ENCODE measurements at places on chromosomes 1 and 21.

DNA sequence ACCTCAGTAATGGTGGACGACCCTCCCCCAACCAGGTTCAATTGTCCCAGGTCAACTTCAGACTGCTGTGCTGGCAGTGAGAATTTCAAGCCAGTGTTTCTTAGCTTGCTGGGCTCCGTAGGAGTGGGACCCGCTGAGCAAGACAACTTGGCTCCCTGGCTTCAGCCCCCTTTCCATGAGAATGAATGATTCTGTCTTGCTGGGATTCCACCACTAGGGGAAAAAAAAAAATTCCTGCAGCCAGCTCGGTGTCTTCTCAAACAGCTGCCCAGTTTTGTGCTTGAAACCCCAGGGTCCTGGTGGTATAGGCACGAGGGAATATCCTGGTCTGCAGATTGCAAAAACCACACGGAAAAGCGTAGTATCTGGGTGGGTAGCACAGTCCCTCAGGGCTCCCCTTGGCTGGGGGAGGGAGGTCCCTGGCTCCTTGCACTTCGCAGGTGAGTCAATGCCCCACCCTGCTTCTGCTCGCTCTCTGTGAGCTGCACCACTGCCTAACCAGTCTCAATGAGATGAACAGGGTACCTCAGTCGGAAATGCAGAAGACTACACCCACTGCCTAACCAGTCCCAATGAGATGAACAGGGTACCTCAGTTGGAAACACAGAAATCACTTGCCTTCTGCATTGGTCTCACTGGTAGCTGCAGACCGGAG lies 41.5 kb downstream of the GBP6 start:
- DNase-seq: no peak

DNA sequence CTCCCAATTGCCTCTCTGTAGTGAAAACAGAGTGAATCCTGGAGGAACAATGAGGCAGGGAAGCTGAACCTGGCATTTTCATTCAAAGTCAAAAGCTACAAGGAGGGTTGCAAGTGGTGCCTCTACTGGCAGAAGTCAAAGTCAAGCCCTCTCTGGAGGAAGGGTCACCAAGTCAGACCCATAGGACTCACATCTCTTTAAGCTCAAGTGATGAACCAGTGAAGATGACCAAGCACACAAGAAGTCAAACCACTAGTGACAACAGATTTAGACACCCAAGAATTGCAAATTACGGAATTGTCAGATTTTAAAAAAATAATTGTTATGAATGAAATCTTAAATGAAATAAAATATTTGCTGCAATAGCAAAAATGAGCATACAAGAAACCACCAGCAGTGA lies 81.1 kb upstream of the ATP1B1 start:
- no peak for DNase-seq

DNA sequence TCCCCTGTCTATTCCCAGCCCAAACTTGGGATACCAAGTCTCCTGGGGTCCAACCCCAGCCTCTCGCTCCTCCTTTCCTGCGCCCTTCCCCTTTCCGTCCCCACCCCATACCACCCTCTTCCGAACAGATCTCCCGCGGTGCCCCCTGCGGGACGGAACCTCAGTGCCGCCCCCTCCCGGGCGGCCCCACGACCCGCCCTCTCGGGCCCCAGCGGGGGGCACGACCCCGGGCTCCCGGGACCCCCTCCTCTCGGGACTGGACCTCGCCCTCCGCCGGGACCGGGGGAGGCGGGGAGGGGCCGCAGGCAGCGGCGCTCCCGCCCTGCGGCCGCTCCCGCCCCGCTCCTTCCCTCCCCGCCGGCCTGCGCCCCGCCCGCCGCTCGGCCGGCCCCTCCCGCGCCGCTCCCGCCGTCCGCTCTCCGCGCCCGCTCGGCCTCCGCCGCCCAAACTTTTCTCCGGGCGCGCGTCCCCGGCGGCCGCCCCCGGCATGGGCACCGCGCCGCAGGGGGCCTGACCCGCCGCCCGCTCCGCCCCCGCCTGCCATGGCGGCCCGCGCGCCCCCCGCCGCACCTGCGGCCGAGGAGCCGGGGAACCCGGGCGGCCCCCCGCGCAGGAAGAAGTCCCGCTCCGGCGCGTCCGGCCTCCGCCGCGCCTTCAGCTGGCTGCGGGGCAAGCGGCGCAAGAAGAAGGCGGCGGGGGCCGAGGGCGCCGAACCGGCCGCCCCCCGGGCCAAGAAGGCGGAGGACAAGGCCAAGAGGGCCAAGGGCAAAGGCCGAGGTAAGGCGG lies 39.0 kb upstream of the SYNC start:
- DNase-seq: peak; percentile 66

DNA sequence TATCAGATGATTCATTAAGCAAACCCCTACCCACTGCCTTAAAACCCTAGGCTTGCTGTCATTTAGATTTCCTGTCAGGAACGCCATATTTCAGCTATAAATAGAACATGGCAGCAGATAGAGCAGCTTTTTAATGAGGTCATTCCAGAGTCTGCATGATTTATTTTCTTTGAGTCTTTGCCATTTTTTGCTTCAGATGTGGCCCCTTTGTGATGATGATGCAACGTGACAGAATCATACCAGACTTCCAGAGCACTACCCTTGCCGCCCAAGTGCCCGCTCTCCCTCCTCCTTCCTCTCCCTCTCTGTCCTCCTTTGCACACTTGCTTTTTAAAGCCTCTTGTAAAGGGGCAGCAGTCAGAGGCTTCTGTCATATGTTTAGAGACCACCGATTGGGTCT lies 55.5 kb upstream of the TRIM67 start:
- DNase-seq: no peak

- DNase-seq: peak; percentile 98
Observed at GRCh38 chr21:17512253-17513213, at the start of gene CXADR. Gene CXADR, plus strand, starts transcription at chr21:17513043. Its CDS starts 87 bp downstream, at chr21:17513130.

DNA sequence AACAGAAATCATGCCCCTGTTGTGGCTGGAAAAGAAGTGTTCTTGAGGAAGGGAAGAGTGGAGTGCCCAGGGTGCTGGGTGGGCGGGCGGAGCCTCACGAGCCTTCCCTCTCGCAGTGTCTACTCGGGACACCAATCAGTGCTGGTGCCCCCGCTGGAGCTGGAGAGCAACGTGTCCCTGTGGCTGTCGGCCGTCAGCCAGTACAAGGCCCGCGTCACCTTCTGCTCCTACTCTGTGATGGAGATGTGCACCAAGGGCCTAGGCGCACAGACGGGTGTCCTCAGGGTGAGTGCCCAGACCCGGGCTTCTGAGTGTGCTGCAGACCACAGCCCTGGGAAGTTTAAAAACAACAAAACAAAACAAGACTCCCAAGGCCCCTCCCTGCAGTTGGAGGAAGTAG lies 47.4 kb downstream of the S100B start:
- DNase-seq: no peak

GRCh38 chr1:107145637-107146036 lies 4.8 kb downstream of the NTNG1 start:
- DNase-seq: no peak

DNA sequence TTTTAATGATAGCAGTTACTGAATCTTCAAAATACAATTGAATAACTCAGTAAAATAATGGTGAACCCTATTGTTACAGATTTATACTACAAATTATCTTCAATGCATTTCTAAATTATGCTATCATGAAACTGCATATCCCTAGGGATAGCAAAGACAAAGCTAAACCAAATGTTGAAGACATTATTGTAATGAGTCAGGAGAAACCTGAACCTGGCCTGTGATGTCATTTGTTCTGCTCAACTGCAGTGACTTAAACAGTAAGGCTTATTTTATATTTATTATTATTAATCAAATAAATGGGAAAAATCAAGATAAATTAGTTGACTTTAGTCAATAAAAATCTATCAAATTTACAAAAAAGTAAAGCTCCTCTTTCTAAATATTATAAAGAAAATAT lies 100.3 kb downstream of the UCHL5 start:
- no peak for DNase-seq

- DNase-seq: no peak
Observed at GRCh38 chr1:95002540-95003432, 70.0 kb downstream of the ALG14 start.

- no peak for DNase-seq
Observed at GRCh38 chr1:206551296-206551985, 44.1 kb downstream of the RASSF5 start.

- DNase-seq: no peak
Observed at GRCh38 chr1:218468711-218469110, 123.6 kb downstream of the TGFB2 start.

GRCh38 chr1:221719987-221720386 lies 21.9 kb downstream of the DUSP10 start:
- no peak for DNase-seq

GRCh38 chr1:116308276-116308675 lies 64.8 kb upstream of the ATP1A1 start:
- no peak for DNase-seq

DNA sequence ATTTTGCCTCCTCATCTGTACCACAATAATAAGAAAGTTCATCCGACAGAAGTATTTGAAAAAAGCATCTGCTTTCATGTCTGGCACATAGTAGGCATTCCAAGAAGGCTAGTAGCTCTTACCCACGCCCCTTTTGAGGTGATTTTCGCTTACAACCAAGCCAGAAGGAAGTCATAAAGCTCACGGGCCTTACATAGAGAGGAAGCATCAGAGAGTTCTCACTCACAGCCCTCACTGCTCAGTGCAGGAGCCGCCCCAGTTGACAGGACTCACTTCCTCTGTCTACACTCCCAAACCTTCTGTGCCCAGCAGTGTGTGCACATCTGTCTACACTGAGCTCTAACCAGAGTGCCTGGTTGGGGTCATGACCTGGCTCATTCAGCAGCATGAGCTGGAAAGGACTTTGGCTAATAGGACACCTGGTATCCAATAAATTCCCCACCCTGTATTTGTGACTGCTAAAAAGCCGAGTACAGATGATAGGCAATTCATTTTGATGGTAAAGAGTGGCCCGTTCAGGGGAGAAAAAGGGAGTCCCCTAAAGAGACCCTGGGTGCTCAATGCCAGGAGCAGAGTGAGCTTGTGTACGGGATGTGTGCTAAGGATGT lies 36.8 kb upstream of the DUSP10 start:
- no peak for DNase-seq

GRCh38 chr1:191886977-191887376 lies 271.3 kb upstream of the RGS18 start:
- DNase-seq: no peak

- DNase-seq: peak; percentile 73
Observed at GRCh38 chr1:15584489-15585363, at the start of gene AGMAT. Gene AGMAT, minus strand, starts transcription at chr1:15585051. Its CDS starts 84 bp downstream, at chr1:15584967.

- no peak for DNase-seq
Observed at GRCh38 chr1:6745073-6745472, 40.2 kb upstream of the CAMTA1 start.

GRCh38 chr1:40955266-40955665 lies 24.2 kb upstream of the CTPS1 start:
- DNase-seq: no peak

DNA sequence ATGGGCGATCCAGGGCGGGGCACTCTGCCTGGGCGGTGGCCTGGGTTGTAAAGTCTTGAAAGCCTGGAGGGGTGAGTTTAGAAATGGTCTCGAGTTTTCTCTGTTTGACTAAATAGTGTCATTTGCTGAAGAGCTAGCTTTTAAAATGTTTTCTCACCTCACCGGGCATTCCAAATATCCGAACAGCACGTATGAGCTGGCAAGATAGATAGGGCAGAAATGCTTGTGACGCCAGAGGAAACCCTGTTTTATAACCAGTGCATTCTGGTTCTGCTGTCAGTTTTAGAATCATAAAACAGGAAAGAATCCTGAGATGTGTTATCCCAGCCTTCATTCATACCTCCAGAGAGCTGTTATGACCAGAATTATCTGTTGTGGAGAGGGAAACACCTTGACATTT lies 725 bp downstream of the RTCA start:
- DNase-seq: no peak

All from neural progenitor cell (in vitro differentiated cells).